ENCODE measurements at places on chromosomes 1 and 21.

DNA sequence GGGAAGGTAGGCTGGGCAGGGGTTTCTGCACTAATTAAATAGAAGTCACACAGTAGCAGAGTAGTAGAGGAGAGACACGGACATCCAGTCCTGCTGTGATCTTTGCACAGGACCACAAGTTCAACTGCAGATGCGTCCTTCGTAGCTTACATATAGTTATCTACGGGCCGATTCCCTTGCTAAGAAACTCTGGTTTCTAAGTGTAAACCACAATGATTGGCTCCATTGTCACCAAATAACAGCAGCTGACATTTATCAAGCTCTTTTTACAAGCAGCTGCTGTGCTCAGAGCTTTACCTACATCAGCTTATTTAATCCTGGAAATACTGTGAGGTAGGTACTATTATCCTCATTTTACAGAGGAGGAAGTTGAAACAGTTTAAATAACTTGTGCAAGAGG lies 3.1 kb downstream of the SLC45A3 start:
- no peak for DNase-seq

DNA sequence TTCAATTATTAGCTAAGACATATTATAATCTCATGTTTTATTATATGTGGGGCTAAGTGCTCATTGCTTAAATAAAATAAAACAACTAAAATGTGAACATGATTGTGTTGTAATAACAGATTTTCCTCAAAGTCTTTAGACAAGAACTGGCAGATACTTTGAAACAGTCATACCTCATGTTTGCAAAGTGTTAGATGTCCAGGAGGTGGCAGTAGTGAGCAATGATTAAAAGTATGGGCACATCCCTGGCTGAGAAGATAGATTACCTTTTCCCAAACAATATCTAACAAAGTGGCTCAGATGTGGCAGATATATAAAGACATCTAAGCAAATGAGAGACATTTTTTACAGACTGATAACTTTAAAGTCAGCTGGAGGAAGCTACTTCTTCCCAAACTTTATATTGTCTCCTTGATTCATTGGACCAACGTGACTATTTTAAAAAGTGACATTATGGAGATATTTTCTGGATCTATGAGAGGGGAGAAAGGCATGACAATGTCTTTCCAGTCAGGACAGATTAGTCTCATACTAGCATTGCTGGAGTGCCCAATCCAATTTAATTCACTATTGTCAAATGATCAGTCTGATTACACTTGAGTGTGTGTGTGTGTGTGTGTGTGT lies 269.8 kb downstream of the S1PR1 start:
- no peak for DNase-seq

GRCh38 chr1:160437432-160438316 lies 37.3 kb downstream of the VANGL2 start:
- no peak for DNase-seq

DNA sequence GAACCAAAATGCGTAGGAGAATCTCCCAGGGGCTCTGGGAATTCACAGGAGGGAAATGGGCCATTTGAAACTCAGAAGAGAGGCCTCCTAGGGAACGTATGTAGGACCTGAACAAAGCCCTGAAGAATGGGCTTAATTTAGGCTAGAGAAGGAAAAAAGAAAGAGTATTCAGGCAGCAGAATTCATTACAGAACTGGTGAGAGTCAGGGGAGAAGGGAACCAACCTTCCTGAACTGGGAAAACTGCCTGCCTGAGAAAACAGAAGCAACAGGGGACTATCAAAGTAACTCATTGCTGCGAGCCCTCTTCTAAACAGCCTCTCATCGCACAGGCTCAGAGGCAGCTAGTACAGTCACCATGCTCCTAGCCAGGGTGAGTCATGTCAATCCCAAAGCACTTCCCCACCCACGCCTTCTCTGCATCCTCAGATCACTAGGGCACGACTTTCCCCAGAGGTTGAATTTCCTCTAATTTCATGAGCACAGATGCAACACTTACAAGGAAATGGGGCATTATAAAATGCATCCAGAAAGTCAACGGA lies 98.1 kb downstream of the ADSS2 start:
- no peak for DNase-seq

DNA sequence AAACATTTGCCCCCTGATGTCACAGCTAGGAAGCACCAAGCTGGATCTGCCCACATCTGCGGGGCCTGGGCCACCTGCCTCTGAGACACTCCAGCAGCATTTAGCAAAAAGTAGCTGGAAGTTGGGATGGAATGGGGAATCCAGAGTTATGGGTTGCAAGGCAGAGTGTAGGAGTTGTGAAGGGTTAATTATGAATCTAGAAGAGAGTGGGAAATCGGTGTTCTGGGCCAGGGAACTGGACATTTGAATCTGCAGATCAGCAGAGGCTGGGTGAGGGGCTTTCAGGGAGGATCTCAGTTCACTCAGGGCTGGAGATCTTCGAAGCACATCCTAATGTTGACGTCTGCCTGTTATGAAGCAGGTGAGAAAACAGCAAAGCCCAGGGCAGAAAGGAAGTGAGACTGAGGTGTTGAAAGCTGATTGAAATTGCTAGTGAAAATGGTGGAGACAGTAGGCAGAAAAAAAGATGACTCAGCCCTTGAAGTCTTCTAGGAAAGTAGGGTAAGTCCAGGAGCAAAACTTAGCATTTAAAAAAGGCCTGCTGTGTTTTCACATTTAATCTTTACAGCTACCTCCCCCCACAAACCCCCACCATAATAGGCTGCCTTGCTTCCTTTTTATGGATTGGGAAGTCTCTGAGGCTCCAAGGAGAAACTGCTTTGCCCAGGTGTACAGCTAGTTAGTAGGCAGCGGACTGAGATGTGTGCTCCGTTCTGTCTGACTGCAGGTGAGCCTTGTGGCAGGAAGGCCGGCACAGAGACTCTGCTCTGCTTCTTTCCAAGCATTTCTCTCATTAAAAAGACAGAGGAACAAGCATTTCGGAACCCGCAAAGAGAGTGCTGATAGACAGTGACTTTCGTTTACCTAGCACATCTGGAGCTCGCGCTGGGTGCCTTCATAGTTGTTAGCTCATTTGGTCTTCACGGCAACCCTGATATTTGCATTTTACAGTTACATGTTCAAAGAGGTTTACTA lies 7.2 kb downstream of the VANGL1 start:
- DNase-seq = no peak

DNA sequence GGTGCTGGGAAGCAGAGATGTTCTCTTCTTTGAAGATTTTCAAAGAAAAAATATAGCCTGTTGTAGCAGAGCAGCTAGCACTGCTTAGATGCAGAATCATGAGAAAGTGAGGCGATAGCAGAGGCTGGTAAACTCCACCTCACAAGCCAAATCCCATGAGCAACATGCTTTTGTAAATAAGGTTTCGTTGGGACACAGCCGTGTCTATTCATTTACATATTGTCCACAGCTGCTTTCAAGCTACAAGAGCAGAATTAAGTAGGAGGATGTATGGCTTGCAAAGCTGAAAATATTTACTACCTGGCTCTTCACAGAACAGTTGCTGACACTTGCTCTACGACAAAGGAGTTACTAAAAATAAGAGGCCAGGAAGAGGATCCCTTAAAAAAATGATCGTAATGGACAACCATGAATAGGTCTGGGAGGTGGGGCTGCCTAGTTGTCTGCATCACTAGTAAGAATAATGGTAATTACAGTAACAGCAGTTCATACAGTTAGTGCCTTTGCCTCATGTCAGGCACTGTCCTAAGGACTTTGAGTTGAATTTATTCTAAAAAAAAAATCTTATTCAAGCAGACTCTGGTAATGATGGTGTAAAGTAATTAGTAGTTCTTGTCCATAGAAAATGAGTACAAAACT lies 622.0 kb downstream of the KIF26B start:
- DNase-seq = no peak

GRCh38 chr1:81126989-81127581 lies 673.6 kb upstream of the ADGRL2 start:
- no peak for DNase-seq

- DNase-seq = no peak
Observed at GRCh38 chr1:157831968-157832626, 9.5 kb downstream of the CD5L start.

- no peak for DNase-seq
Observed at GRCh38 chr1:36656838-36657237, 174.1 kb upstream of the CSF3R start.

DNA sequence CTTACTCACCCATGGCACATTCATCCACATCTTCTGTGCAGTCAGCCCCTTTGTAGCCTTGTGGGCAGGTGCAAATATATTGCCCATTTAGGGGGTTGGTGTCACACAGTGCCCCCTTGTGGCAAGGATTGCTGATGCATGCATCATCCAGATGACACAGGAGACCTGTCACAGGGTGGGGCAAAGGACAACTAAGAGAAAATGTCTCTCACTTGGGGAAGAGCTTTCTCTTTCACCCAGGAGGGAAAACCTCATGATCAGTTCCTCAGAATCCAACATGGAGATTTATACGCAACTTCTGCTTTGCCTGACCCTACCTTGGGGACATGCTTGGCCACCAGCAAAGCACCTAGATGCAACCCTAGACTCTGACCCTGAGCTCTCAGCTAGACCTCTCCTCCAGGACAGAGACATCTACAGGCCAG lies 71.8 kb upstream of the ADAM30 start:
- peak; percentile 56 for DNase-seq

- DNase-seq = no peak
Observed at GRCh38 chr1:223628233-223629125, 37.0 kb downstream of the CAPN8 start.

GRCh38 chr1:12152113-12152891 lies 14.5 kb upstream of the TNFRSF1B start:
- no peak for DNase-seq

DNA sequence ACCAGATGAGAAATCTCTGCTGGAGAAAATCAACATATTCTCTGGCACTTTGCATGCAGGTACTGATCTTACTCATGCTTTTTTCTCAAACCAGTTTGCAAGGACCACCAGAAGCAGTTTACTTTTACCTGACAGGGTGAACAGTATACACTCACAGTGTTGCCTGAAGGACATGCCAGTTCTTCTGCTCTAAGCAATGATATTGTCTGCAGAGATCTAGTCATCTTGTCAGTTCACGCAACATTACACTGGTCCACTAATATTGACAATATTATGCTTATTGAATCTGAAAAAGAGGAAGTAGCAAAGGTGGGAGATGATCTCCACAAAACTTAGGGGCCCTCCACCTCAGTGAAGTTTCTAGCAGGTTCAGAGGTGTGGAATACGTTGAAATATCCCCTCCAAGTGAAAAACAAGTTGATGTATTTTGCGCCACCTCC lies 3.8 kb upstream of the S100B start:
- DNase-seq = no peak

- no peak for DNase-seq
Observed at GRCh38 chr1:212346601-212347000, 61.4 kb downstream of the PPP2R5A start.

GRCh38 chr21:44317871-44318270 lies 18.0 kb downstream of the PFKL start:
- no peak for DNase-seq

- DNase-seq = no peak
Observed at GRCh38 chr1:91487469-91487868, 13.2 kb upstream of the CDC7 start.

DNA sequence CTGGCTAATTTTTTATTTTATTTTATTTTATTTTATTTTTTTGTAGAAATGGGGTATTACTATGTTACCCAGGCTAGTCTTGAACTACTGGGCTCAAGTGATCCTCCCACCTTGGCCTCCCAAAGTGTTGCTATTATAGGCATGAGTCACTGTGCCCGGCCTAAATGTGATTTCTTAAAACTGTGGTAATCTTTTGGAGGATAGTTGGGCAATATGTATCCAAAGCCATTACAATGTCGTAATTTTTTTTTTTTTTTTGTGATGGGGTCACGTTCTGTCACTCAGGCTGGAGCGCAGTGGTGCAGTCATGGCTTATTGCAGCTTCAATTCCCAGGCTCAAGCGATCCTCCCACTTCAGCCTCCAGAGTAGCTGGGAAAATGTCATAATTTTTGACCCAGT lies 14.2 kb downstream of the ETV3L start:
- no peak for DNase-seq

GRCh38 chr21:39908265-39908923 lies 41.2 kb downstream of the PCP4 start:
- DNase-seq = no peak

DNA sequence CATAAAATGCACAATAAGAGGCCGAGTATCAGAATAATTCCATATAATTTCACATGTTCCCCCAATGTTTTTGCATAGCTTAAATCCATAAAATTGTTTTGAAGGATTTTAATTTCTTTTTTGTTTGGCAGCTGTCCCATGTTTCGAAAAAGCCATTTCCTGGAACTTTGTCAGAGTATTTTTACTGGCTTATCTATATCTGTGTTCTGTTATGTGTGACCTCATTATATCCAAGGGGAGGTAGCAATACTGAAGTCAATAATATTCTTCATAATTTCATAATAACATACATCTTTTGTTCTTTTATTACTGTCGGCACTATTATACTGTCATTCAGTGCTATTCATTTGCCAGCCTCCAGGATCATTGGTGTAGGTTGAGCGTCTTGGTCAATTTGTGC lies 9.4 kb upstream of the BACH1 start:
- no peak for DNase-seq

DNA sequence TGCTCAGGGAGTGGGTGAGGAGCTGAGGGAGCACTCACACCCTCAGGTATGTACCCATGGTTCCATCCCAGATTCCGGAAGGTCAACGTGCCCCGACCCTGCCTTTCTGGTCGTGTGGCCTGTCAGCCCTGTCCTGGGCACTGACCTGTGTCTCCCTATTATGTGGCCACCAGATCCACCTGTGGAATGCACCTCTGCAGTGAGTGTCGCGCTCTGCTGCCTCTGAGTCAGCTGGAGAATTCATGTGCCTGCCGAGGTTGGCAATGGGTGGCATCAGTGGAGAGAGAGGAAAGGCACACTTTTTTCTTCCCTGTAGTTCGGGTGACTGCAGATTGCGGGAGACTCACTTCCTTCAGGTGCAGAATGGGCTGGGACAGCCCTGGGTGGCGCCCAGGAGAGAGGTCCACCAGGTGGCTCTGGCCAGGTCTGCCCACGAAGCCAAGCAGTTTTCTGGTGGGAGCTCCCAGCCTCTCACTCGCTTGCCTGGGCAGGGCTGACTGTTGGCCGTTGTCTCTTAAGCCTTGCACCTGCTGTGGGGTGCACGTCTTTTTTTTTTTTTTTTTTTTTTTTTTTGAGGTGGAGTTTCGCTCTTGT lies 176.1 kb upstream of the TMEM51 start:
- DNase-seq = no peak

DNA sequence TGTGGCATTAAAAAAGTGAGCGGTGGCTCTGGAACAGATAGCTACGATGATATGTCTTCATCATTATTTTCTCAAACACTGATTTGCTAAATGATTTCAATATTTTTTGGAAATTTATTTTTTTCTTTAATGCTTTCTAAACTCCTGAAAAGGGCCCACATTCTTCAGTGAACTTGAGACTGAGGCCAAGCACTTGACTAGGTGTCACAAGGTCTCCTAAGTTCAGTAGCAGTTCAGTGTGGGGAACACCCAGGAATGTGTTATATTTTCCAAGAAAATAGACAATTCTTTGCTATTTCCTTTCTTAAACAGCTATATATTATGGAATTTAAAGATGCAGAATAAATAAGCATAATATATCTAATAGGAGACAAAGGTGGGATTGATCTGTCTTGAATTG lies 850.9 kb downstream of the USP25 start:
- DNase-seq = no peak

GRCh38 chr1:89946532-89946931 lies 48.4 kb upstream of the ZNF326 start:
- no peak for DNase-seq
